ENCODE measurements at places on chromosomes 11 and 22. TPM values are rescaled to one million over a fixed set of nuclear protein-coding genes. Genes with fewer than 3 reads are reported as not detected.

DNA sequence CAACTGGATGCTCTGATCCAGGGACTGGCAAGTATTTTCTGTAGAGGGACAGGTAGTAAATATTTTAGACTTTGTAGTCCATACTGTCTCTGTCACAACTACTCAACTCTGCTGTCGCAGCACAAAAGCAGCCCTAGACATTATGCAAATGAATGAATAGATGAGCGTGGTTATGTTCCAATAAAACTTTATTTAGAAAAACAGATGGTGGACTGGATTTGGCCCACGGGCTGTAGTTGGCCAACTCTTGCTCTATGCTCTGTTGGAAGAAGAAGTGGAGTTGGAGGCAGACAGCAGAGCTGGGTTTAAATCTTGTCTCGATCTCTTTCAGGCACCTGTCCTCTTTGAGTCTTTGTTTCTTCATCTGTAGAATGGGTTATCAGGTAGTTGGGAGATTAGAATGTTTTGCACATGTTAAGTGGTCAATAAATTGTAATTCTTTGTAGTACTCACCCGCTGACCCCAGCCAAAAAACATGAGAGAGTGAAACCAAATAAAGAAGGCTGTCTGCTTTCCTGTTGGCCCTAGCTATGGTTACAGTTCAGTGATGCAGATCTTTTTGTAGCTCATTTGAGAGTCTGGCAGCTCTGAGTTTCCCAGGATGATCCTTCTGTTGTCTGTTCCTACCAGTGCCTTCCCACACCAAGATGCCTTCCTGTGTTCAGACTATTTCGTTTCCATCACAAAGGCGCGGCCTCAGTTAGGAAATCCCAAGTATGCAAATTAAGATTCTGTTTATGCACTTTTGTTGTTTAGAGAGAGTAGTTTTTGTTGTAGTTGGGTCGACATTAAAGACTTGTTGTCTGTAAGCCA lies 198.1 kb upstream of the SEZ6L start:
- no peak for DNase-seq

Gene LMO2
- 0.84 TPM for total RNA-seq

Gene OR52H1
- total RNA-seq = not detected

- peak; percentile 99 for DNase-seq
These were observed 152.4 kb upstream of the ZC3H12C start for GRCh38 chr11:109940816-109941215.

Gene KREMEN1
- 3.7 TPM for total RNA-seq

Gene SLC37A2
- total RNA-seq = 7.2 TPM

GRCh38 chr11:14189874-14190273 lies 169.1 kb downstream of the RRAS2 start:
- DNase-seq = no peak

GRCh38 chr11:116109228-116109627 lies 605.0 kb upstream of the CADM1 start:
- peak; percentile 74 for DNase-seq

Gene TMEM25
- 20.9 TPM for total RNA-seq

- no peak for DNase-seq
These were observed 57.4 kb downstream of the PACSIN2 start for GRCh38 chr22:42957544-42957943.

Gene ZNF202
- 5.9 TPM for total RNA-seq

GRCh38 chr11:128625326-128625725 lies 38.0 kb upstream of the ETS1 start:
- no peak for DNase-seq

Gene HPX
- not detected for total RNA-seq

DNA sequence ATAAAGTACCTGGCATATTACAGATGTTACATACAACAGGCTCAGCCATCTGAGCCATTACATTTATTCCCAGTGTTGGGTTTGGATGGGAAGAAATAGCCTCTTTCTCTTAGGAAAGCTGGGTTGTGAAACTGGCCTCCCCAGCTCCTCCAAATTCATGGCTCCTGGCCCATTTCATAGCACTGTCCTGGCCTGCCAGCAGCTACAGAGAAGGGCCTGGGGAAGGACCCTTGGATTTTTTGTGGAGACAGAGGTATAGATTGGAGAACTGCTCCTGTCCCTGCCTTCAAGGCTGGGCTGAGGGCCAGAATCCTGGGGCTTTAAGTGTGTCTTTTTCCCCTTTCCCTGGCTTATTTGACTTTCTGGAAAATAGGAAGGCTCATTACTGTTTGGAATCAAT lies 18.0 kb downstream of the PKNOX2 start:
- no peak for DNase-seq

GRCh38 chr11:9675691-9676090 lies 11.8 kb downstream of the SWAP70 start:
- no peak for DNase-seq

Gene OR4A16
- not detected for total RNA-seq

- peak; percentile 75 for DNase-seq
These were observed 29.1 kb upstream of the TP53I11 start for GRCh38 chr11:44979543-44980399.

DNA sequence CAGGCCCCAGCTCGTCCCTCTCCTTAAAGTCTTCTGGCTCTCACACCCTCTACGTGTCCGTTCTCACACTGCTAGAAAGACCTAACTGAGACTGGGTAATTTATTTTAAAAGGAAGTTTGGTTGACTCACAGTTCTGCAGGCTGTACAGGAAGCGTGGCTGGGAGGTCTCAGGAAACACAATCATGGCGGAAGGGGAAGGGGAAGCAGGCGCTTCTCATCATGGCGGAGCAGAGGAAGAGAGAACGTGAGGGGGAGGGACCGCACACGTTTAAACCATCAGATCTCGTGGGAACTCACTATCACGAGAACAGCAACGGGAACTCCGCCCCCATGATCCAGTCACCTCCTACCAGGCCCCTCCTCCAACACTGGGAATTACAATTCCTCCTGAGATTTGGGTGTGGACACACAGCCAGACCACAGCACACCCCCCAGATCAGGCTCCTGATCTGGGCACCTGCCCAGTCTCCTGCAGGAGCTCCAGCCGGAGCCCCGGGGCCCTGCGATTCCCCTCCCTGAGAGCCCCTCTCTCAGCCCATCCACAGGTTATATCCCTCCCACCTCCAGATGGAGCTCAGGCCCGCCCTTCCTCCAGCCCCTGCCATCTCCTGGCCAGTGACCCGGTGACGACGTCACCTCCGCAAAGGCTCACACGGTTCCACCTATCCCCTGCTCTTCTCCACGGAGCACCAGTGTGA lies 170.2 kb downstream of the BRD1 start:
- no peak for DNase-seq

Gene INPP5J
- total RNA-seq = 0.49 TPM

- no peak for DNase-seq
These were observed 12.2 kb downstream of the CTTN start for GRCh38 chr11:70410276-70411205.

Gene IFT27
- total RNA-seq = 19.7 TPM

Gene TYR
- not detected for total RNA-seq

- peak; percentile 83 for DNase-seq
These were observed 36.4 kb upstream of the E2F8 start for GRCh38 chr11:19276859-19277808.

Gene BDNF
- 46.9 TPM for total RNA-seq

- DNase-seq = no peak
These were observed 108.4 kb downstream of the KCNQ1 start for GRCh38 chr11:2553198-2553597.

Gene MPEG1
- not detected for total RNA-seq

DNA sequence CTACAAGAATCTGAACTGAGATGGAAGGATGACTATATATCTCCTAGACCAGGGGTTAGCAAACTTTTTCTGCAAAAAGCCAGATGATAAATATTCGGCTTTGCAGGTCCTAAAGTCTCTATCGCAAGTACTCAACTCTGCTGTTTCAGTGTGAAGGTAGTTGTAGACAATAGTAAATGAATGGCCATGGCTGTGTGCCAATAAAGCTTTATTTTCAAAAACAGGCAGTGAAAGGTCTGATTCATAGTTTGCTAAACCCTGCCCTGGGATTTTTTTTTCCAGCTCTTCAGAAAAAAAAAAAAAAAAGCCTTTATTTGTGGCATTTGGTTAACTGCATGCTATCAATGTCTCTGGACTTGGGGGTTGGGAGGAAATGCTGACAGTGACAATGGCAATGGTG lies 37.5 kb downstream of the FAM227A start:
- peak; percentile 6 for DNase-seq

GRCh38 chr11:24238771-24239645 lies 257.8 kb upstream of the LUZP2 start:
- peak; percentile 75 for DNase-seq

DNA sequence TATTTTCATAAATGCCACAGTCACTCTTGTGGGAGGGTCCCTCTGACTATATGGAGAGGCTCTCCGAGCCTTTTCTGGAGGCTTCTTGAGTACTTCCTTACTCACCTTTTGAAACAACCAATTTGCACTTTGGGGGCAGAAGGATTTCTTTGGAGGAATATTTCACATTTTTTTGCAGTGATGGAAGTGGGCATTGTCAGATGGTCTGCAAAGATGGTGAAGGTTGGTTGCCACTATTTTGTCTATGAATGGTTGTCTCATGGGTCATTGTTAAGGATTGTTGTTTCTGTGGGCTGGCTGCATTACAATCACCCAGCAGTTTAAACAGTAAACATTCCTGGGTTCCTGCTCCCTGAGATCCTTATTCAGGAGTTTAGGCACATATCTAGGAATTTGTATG lies 388.2 kb downstream of the TMEM135 start:
- DNase-seq = peak; percentile 90

DNA sequence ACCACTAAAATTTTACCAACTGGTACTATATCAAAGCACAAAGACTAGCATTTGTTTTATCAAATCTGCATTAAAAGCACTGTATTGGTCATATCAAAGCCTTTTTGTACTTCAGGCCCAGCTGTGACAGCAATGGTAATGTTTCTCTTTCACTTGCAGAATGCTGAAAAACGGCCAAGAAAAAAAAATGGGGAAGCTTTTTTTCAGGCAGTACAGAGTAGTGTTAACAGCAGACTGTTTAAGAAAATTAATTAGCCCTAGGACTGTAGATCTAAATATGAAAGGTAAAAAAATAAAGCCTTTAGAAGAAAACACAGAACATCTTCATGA lies 33.3 kb downstream of the DENND5A start:
- DNase-seq = peak; percentile 47

DNA sequence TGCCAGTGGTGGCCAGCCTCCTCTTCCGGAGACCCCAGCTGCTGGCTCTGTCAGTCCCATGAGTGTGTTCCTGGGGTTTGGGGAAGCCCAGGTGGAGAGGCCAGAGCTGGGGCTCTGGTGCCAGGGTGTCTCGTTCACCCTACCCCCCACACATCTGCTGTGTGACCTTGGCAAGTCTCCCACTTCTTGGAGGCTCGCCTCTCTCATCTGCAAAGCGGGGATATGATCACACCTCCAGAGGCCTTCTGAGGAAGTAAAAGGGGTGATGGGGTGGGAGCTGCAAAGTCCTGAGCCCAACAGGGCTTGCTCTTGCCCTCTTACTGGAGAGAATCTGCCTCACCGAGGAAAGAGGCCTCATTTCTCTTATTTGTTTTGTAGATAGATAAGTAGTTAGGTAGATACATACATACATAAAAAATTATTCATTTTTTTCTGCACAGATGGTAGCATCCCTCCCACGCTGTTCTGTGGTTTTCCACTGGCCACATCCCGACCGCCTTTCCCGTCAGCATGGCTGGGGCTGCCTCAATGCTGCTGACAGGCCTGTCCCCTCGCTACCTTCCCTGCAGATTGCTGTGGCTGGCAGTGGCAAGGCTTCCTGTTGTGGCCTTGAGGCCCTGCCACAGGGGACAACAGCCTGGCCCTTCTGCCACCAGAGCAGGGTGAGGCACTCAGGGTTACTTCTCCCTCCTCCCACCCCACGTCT lies 23.9 kb downstream of the MYO7A start:
- DNase-seq = no peak

GRCh38 chr11:122741613-122742300 lies 86.2 kb downstream of the UBASH3B start:
- no peak for DNase-seq

DNA sequence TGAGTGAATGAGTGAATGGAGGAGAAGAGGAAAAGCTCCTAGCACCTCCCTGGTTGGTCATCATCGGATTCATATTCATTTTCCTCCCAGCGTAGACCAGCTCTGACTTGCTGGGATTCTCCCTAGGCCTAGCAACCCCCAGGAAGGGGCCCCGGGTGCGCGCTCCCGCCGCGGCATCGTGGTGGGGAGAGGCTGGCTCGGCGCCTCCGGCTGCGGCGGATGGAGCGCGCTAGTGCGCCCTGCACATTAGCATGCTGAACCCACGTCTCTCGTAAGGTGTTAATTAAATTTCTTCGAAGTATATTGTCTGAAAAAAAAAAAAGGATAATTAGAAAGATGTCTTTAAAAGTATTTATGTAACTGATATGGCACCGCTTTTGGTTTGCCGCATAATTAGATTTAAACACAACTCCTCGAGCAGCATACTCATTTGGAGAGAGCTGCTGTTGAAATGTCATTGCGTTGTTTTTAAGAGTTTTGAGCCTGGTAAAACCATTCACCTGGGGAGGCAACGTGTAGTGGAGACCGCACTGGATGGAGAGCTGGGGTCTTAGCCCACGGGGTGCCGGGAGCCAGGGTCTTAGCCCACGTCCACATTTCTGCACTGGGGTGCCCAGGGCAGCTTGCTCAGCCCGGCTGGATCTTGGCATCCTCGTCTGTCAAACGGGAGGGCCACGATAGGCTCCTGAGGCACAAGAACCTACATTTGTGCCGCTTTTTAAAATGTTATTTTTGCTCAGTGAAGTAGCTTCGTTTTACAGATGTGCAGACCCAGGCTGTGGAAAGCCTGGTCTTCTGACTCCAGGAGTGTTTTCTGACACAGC lies 21.8 kb downstream of the MPPED1 start:
- no peak for DNase-seq

Gene SMTNL1
- total RNA-seq = not detected

DNA sequence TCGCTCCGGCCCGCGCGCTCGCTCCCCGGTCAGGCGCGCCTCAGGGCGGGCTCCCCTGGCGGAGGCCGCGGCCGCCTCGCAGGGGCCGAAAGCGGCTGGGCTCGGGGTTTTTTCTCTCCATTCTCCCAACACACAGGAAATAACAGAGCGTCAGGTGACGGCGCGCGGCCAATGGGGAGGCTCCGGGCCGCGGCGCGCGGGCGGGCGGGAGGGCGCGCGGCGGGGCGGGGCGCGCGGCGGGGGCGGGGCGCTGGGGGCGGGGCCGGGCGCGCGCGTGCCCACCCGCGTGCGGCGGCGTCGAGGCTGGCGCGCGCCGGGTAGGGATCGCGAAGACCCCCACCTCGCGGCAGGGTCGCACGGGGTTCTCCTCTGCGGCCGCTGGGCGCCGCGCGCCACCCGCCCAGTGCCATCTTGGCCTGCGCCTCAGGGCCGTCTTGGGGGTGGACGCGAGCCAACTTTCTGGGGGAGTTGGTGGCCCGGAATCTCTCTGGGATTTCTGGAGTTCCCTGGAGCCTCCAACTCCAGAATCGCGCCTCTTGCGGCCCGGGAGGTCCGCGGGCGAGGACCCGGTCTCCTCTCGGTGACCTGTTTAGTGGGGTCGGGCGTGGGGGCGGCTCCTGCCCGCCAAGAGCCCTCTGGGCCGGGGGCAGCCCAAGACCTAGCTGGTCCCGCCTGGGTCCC lies at the start of gene TCF20:
Gene TCF20, minus strand, starts transcription at position 144 of the 681 bp plus-strand sequence. CDS start 55,348 bp downstream, outside the sequence.
- DNase-seq = peak; percentile 67

GRCh38 chr11:35735903-35736302 lies 73.3 kb downstream of the TRIM44 start:
- no peak for DNase-seq

Gene C1QTNF5
- 7.7 TPM for total RNA-seq
